GM04504 (cell line): ENCODE measurements at places on chromosomes 12 and 14.

- DNase-seq: no peak
These were observed 37.6 kb downstream of the MUCL1 start for GRCh38 chr12:54891717-54892478.

- DNase-seq: no peak
These were observed 11.4 kb upstream of the KRT2 start for GRCh38 chr12:52663420-52663819.

- DNase-seq: no peak
These were observed 464.5 kb downstream of the EGLN3 start for GRCh38 chr14:33486332-33486890.

DNA sequence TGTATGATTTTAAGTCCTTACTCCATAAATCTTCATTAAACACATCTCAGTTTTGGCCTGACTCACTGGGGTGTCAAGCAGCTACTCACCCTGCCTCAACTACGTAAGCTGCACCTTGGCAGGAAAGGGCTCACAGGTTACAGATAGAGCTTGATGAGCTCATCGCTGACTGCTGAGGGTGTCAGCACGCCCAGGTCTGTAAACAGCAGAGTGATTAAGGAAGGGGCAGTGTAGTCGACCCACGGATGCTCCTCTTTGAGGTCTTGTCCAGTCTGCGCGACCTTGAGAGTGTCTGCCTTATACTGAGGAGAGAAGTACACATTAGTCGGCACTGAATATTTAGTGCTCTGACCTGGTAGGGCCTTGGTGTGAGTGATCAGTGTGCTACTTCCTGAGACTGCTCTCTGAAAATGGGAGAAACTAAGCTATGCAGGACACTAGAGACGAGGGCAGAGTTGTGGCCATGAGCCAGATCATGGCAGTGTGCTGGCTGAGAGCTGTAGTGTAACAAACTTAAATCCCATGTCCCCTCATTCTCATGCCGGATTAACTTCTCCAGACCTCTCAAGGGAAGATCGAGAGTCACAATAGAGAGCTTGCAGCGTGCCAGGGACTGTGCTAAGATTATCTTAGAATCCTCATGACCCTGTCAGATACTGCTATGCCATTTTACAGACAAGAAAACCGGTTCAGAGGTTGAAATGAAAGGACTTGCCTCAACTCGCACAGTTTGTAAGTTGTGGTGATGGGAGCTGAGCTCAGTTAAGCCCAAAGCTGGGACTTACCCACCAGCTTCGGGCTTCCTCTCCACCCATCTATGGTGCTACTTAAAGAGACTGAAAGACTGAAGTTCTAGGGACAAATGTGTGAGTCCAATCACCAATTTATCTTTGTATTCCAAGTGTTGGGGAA lies 11.6 kb downstream of the EIF2B1 start:
- DNase-seq: no peak

DNA sequence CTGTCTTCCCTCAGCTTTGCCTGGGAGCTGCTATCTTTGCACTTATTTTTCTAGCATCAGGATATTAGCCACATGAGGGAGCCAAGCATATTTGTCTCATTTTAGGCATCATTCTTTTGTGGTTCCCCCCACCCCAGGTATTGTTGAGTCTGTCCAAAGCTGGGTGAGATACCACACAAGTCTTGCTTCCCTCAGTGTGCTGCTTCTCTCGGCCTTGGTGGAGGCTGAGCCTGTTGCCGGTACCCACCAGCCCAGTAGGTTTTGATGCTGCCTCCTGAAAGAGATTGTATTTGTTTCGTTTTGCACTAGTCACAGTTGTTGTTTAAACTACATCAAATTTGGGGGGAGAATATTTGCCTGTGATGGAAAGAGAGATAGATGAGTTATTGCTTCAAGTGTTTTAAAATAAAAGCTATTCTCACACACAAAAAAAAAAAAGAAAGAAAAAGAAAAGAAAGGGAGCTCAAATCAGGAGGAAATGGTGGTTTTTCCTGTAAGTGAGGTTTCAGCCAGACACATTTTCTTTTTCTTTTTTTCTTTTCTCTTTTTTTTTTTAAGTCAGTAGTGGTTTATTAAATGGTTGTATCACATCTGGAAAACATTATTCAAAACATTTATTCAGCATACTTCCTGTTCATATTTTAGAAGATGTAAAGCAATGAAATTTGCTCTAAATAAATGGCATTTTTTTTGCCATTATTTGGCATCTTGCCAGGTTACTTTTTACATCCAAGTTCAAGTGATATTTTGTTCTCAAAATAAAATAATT lies 58.5 kb downstream of the SLC4A8 start:
- DNase-seq: no peak
